Activated CD8-positive, alpha-beta T cell treated with anti-CD3 and anti-CD28 coated beads for 36 hours (primary cell): ENCODE measurements at places on chromosomes 11 and 22. TPM values are rescaled to one million over a fixed set of nuclear protein-coding genes. Genes with fewer than 3 reads are reported as not detected.

- H3K36me3 ChIP-seq: no peaks in the 10 kb centered on the region
- DNase-seq: peak; percentile 39
- no peak overlapping the region for H3K27ac ChIP-seq
- peaks cover 16% of the 10 kb centered on the region for H3K27me3 ChIP-seq
- peaks cover 11% of the 10 kb centered on the region for H3K4me1 ChIP-seq
- H3K4me3 ChIP-seq: peak overlapping the region; percentile 24
Observed at GRCh38 chr11:61587541-61587941, 6.7 kb upstream of the SYT7 start.

- no peak overlapping the region for H3K27ac ChIP-seq
- DNase-seq: no peak
- H3K27me3 ChIP-seq: peaks cover 12% of the 10 kb centered on the region
- no peaks in the 10 kb centered on the region for H3K4me1 ChIP-seq
Observed at GRCh38 chr11:20563866-20564265, 35.5 kb upstream of the SLC6A5 start.

DNA sequence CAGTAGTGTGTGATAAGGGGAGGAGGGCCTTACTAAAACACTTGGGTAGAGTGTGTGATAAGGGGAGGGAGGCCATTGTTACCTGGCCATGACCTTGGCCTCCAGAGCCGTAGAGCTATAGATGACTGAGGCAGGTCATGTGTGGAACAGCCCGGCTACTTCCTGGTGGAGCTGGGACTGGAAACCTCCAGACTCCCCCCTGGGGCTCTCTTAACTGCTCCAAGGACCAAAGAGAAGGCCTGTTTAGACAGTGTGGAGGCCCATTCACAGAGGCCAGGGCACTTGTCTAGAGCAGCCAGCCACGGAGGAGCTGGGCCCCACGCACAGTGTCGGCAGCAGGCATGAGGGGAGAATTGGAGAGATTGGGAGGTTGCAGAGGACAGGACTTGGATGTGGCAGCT, 12.5 kb upstream of the MICALL1 start:
- H3K4me1 ChIP-seq: peaks cover 16% of the 10 kb centered on the region
- peak overlapping the region; percentile 21 for H3K27ac ChIP-seq
- H3K36me3 ChIP-seq: peaks cover 11% of the 10 kb centered on the region
- H3K4me3 ChIP-seq: no peak overlapping the region
- H3K27me3 ChIP-seq: no peaks in the 10 kb centered on the region

GRCh38 chr11:93532806-93533205, 10.4 kb downstream of the SMCO4 start:
- H3K27me3 ChIP-seq: no peaks in the 10 kb centered on the region
- H3K27ac ChIP-seq: no peak overlapping the region
- no peak overlapping the region for H3K4me3 ChIP-seq
- no peak for DNase-seq
- H3K4me1 ChIP-seq: peaks cover 36% of the 10 kb centered on the region
- no peaks in the 10 kb centered on the region for H3K36me3 ChIP-seq

The SPTY2D1 gene
- 21.3 TPM for total RNA-seq

GRCh38 chr22:30695871-30696655, 1.4 kb downstream of the OSBP2 start:
- DNase-seq: no peak
- peaks cover 8% of the 10 kb centered on the region for H3K4me1 ChIP-seq
- H3K36me3 ChIP-seq: no peaks in the 10 kb centered on the region
- peaks cover 17% of the 10 kb centered on the region for H3K27me3 ChIP-seq
- no peak overlapping the region for H3K27ac ChIP-seq
- H3K4me3 ChIP-seq: peak overlapping the region; percentile 57

DNA sequence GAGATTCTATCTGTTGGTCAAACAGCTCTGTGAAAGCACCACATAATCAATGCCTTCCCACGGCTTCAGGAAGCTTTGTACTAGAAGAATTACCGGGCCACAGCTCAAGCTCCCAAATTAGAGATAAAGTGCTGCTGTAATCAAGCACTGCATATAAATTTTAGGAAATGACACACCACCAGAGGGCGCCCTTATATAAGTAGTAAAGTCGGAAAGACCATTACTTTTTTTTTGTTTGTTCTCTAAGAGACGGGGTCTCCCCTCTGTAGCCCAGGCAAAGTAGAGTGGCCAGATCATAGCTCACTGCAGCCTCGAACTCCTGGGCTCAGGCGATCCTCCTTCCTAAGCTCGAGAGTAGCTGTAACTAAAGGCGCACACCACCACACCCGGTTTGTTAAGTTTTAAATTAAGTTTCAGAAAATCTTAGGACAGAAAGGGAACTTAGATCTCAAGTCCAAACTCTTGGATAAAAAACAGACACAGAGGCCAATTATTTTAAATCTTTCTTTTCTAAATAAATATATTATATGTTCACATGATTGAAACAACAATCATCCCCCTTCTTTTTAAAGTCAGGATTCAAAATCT, 32.6 kb downstream of the PRCP start:
- no peaks in the 10 kb centered on the region for H3K27me3 ChIP-seq
- H3K4me3 ChIP-seq: peak overlapping the region; percentile 17
- peaks cover 22% of the 10 kb centered on the region for H3K4me1 ChIP-seq

DNA sequence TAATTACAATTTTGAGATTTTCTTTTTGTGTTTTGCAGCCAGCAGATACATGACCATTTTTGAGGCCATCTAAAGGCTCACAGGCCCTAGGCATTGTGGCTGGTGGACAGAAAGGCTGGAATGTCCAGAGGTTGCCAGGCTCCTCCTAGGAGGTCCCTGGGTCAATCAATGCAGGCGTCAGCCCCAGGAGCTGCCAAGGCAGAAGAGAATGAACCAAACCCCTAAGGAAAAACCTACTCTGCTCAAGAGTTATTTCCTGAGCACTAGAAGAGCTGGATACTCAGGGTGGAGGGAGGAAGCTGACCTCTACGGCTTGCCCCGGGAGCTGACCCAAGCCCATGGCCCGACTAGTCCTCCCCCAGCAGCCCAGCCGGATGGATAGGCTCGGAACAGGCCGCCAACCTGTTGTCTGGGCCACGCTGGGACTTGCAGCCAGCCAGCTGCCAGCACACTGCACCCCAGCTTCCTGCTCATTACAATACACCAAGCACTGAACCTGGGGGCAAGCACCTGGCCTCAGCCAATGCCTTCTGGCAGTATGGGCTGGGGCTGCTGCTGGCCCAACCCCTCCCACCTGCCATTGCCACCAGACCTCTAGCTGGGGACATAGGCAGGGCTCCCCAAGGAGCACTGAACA, 5.7 kb upstream of the SCGB1A1 start:
- H3K27ac ChIP-seq: no peak overlapping the region
- no peaks in the 10 kb centered on the region for H3K36me3 ChIP-seq
- H3K27me3 ChIP-seq: no peaks in the 10 kb centered on the region
- no peak overlapping the region for H3K4me3 ChIP-seq

GRCh38 chr11:67076202-67076601, 19.6 kb downstream of the RHOD start:
- DNase-seq: no peak
- no peak overlapping the region for H3K4me3 ChIP-seq
- peaks cover 3% of the 10 kb centered on the region for H3K4me1 ChIP-seq
- no peaks in the 10 kb centered on the region for H3K36me3 ChIP-seq

- H3K4me1 ChIP-seq: no peaks in the 10 kb centered on the region
- no peak for DNase-seq
- H3K36me3 ChIP-seq: no peaks in the 10 kb centered on the region
- no peak overlapping the region for H3K27ac ChIP-seq
- H3K27me3 ChIP-seq: no peaks in the 10 kb centered on the region
- no peak overlapping the region for H3K4me3 ChIP-seq
Observed at GRCh38 chr22:10780281-10780680, 4747.7 kb upstream of the OR11H1 start.

DNA sequence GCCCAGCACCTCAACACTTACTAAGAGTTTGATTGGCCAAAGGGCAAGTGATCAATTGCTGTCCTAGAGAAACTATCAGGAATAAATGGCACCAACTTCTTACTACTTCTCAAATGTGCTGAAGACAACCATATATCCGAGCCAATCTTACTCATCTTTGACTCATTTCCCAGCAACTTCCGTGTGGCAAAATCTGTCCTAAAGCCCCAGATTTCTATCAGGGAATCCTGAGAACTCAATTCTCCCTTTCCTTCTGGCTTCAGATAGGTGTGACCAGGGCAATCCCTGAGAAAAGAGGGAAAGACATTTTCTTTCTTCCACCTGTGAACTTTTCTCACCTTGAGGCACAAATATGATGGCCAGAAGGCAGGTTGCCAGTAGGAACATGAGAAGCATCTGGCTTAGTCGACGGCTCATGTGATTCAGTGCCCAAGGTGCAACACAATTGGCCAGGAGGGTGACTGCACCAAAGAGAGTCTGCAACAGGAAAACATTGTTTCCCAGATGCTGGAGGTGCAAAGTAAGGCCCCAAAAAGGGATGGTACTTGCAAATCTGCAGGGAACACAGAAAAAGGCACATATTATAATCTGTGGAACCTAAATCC, 21.8 kb upstream of the SLC22A24 start:
- H3K4me1 ChIP-seq: no peaks in the 10 kb centered on the region
- H3K27ac ChIP-seq: no peak overlapping the region
- H3K36me3 ChIP-seq: no peaks in the 10 kb centered on the region
- peaks cover 28% of the 10 kb centered on the region for H3K27me3 ChIP-seq
- no peak for DNase-seq

DNA sequence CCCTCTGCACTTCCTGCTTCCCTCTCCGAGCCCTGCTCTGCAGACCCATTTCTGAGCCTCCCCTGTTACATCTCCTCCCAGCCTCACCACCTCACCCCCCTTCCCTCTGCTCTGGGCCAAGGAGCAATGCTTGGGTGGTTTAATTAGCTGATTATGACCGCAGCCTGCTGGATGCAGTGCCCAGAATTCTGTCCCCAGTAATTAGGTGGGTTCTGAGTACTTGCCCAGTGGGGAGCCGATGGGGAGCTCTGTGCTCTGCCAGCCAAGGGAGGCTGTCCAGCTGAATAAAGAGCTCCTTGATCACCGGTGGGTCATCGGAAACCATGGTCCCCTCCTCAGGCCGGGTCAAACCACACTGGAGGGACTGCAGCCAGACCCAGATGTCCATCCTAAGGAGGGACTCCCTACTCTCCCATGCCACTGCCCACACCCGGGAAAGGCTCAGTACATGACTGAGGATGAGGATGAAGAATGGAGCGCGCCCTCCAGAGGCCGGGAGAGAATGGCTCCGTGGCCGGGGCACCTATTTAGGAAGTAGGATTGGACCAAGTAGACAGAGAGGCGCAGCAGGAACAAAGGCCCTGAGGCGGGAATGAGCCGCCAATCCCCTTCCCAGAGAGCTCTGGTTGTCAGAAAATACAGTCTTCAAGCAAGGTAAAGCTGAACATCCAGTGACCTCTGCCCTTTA, 9.1 kb downstream of the ARRB1 start:
- H3K27ac ChIP-seq: peak overlapping the region; percentile 88
- DNase-seq: no peak
- H3K27me3 ChIP-seq: no peaks in the 10 kb centered on the region
- H3K4me1 ChIP-seq: peaks cover 95% of the 10 kb centered on the region

- peaks cover 1% of the 10 kb centered on the region for H3K27me3 ChIP-seq
- no peak overlapping the region for H3K27ac ChIP-seq
- no peaks in the 10 kb centered on the region for H3K4me1 ChIP-seq
- H3K4me3 ChIP-seq: no peak overlapping the region
Observed at GRCh38 chr11:109236188-109236587, 185.8 kb upstream of the C11orf87 start.

The OR2D2 gene
- not detected for total RNA-seq

- H3K4me1 ChIP-seq: peaks cover 71% of the 10 kb centered on the region
- H3K27ac ChIP-seq: peak overlapping the region; percentile 93
- DNase-seq: peak; percentile 74
- peaks cover 24% of the 10 kb centered on the region for H3K36me3 ChIP-seq
- H3K27me3 ChIP-seq: no peaks in the 10 kb centered on the region
Observed at GRCh38 chr22:37627545-37627944, 11.9 kb upstream of the SH3BP1 start.

- no peak overlapping the region for H3K4me3 ChIP-seq
- peaks cover 4% of the 10 kb centered on the region for H3K36me3 ChIP-seq
- DNase-seq: peak; percentile 47
- no peaks in the 10 kb centered on the region for H3K27me3 ChIP-seq
- H3K4me1 ChIP-seq: peaks cover 48% of the 10 kb centered on the region
- H3K27ac ChIP-seq: no peak overlapping the region
Observed at GRCh38 chr11:124793466-124794278, 6.5 kb downstream of the MSANTD2 start.

- H3K36me3 ChIP-seq: no peaks in the 10 kb centered on the region
- no peak overlapping the region for H3K4me3 ChIP-seq
- DNase-seq: no peak
- peaks cover 9% of the 10 kb centered on the region for H3K4me1 ChIP-seq
- no peak overlapping the region for H3K27ac ChIP-seq
- H3K27me3 ChIP-seq: peaks cover 7% of the 10 kb centered on the region
Observed at GRCh38 chr11:113670831-113671215, 35.3 kb downstream of the TMPRSS5 start.

DNA sequence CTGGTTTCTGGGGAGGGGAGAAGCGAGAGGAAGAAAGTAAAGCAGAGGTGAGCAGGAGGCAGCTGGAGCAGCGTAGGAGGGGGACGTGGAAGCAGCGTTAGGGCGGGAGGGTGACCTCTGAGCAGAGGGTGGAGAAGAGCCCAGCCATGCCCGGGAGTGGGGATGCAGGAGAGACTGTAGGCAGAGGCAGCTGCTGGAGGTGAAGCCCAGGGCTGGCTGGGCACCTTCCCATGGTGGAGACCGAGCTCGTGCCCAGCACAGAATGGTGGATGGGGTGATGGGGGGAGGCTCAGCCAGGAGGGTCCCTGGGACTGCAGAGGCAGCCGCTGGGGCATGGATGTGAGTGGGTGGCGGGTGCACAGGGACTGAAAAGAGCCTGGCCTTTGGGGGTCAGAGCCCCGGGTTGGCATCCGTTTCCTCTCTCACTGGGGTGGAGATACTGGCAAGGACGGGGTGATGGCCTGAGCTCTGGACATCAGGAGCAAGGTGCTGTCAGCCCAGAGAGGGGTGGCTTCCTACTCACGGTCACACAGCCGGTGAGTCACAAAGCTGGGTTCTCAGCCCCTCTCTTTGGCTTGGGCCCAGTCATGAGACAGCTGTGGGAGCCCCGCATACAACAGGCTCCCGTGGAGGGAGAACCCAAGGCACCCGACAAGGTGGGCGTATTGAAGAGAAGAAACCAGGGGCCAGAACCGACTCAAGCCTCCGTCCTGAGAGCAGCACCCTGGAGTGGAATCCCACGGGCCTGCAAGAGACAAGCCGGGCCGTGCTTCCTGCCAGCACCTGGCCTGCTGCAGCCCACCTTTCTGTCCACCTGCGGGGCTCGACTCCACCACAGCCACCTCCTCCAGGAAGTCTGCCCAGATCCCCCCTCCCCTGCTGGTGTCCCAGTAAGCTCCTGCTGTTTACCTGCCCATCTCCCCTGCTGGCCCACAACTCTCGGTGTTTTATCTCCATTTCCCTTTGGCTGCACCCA, 45.8 kb upstream of the FGF3 start:
- peaks cover 21% of the 10 kb centered on the region for H3K27me3 ChIP-seq
- H3K36me3 ChIP-seq: no peaks in the 10 kb centered on the region
- no peak for DNase-seq
- H3K4me3 ChIP-seq: no peak overlapping the region
- no peak overlapping the region for H3K27ac ChIP-seq

- DNase-seq: peak; percentile 25
- H3K27me3 ChIP-seq: peaks cover 1% of the 10 kb centered on the region
- peaks cover 19% of the 10 kb centered on the region for H3K4me1 ChIP-seq
Observed at GRCh38 chr11:58923300-58923788, 15.9 kb upstream of the GLYATL1 start.
